ENCODE measurements at places on chromosomes 13 and 19.

GRCh38 chr19:4115818-4116385 is 8.0 kb downstream of the MAP2K2 start:
- no peak for DNase-seq

- DNase-seq, result no peak
Observed at GRCh38 chr13:26899202-26899601, 138.6 kb upstream of the GPR12 start.

DNA sequence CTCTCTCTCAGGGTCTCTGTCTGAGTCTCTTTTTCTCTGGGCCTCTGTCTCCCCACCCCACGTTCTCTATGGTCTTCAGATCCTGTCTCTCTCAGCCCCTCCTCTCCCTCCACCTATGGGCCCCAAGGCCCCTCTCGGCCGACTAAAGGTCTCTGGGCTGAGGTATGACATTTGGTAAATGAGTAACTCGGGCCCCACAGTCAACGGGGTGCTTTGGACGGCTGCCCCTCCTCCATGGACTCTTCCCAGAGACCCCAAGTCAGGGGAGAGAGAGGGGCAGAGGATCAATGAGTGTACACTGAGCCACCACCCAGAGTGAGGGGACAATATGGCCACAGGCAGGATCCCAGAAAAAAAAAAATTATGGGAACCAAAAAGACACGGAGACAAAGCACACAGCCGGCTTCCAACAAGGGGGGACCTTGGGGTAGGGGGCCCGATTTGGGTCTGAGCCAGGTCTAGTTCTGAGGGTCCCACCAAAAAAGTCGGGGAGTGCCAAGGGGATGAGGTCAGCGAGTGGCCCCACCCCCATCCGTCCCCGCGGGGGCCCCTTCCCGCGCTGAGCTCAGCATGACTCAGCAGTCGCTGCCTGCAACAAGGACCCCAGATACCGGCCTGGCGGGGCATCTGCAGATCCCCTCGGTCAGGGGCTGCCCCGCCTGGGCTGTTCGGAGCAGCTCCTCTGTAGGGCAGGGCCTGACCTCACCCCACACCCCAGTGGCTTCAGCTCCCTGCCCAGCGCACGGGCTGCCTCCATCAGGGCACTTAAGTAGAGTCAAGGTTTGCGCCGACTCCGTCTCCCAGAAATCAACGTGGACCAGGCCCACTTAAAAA is 1.5 kb upstream of the FTL start:
- DNase-seq, result no peak

DNA sequence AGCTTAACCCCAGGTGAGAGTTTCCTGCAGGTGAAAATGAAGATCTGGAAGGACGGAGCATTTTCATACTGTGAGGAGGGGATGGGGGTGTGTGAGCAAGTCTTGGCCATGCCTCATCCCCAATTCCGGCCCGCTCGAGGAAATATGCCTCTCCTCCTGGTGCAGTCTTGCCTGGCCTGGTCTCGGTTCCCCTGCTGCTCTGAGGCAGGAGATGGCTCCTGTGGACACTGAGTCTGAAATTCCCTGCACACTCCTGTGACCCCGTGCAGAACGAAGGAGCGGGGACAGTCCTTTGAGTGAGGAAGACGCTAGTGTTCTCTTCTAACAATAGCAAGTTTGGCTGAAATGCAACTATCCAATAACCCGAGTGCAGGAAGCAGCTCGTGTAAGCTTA is 329 bp upstream of the ZNF439 start:
- DNase-seq, result no peak

- no peak for DNase-seq
Observed at GRCh38 chr19:54188215-54188871, 1.0 kb downstream of the MBOAT7 start.

DNA sequence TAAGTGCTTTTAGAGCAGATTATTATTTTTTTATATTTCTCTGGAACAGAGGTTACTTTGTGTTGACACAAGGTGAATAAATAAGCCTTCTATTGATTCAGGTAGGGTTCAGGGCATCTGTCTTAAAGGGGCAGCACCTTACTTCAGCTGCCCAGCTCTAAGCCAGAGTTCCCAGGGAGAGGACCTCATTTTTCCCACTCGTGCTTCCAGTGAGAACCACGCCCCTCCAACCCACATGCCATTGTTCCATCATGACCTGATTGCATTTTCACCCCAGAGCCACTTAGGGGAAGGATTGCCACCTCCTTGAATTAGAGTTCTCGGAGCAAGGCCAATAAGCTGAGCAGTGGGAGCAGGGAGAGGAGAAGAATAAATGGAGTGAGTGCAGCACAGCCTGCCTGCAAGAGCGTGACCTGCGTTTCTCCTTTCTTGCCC is 104.3 kb upstream of the FRY start:
- DNase-seq, result peak; percentile 50

DNA sequence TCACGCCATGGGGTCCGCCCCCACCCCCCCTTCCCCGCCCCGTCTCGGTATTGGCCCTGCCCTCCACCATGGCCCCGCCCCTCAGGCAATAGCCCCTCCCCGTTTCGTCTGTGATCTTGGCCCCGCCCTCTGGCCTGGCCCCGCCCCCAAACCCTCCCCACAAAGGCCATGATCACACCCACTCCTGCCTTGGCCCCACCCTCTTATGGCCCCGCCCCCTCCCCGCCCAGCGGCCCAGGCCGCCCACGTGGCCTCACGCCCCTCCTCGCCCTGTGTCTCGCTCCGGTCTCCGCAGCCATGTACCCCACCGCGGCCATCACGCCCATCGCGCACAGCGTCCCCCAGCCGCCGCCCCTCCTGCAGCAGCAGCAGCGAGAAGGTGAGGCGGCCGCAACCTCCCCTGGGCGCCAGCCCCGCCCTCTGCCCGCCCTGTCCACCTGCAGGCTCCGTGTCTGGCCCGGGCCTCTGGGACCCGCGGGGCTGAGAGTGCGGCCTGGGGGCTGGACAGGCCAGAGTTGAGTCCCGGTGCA is 61.3 kb downstream of the CELF5 start:
- DNase-seq, result no peak

DNA sequence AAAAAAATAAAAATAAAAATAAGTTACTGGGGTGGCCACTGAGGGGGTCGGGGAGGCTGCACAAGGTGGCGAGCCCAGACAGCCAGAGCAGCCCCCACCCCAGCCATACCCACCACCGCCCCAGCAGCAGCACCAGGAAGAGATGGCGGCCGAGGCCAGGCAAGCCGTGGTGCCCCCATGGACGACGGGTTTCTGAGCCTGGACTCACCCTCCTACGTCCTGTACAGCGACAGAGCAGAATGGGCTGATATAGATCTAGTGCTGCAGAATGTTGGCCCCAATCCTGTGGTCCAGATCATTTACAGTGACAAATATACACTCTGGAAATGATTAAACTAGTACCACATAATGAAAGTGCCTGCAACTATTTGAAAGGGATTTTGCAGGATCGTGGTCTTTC is 71.6 kb upstream of the ZDHHC20 start:
- DNase-seq, result no peak

GRCh38 chr19:39296055-39296645 is at the start of gene IFNL1:
IFNL1 (plus strand) TSS chr19:39296407; CDS start chr19:39296422, 15 bp downstream.
- DNase-seq, result no peak

DNA sequence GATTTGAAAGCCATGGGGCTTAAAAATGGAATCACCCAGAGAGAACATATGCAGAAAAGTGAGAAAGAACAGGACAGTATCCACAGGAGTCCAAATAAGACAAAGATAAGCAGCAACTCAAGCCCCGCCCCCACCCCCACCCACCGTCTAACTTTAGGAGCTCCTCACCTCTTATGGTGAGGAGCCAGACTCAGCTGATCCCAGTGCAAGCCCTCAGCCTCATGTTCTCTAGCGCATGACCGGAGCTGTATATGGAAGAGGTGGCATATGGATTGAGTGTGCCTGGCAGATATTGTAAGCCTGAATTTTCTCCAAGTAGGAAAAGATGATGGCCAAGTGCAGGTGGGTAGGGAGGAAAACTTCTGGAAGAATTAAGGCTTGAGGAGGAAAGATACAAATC is 36.4 kb upstream of the DCT start:
- no peak for DNase-seq

- peak; percentile 73 for DNase-seq
Observed at GRCh38 chr19:53195265-53195903, 2.2 kb upstream of the ZNF665 start.

- DNase-seq, result no peak
Observed at GRCh38 chr19:17391371-17392151, 2.4 kb downstream of the CCDC194 start.

- DNase-seq, result no peak
Observed at GRCh38 chr19:11496391-11497163, 9.1 kb downstream of the ZNF653 start.

DNA sequence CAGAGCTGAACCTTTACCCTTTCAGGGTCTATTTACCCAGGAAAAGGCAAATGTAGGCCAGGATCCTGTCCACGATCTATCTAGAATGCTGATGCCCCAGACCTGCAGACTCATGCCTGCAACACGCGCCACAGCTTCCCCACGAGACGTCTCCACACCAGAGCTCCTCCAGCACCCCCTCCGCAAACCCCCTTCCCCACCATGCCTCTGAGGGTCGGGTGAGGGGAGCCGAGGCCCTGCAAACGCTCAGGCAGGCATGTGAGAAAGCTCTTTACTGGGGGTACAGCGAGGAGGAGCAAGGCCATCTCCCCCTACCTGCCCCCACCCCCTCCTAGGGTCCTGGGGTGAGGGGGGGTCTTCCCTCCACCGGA is 8.9 kb downstream of the DYRK1B start:
- no peak for DNase-seq

DNA sequence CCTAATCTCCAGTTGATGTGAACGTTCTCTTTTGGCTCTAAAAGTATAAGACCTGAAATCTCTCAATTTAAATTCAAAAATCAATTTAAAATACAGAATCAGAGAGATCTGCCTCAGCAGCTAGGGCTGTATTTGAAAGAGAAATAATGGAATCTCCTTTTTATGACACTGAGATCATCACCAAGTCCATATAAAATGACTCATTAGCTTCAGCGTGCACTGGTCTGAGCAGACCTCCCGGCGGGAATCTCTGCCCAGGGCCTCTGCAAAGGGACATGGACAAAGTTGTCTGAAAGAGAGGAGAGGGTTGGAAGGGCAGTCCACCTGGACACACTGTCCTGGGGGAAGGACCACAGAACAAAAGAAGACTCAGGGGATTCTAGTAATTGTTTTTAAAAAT is 855.6 kb downstream of the EFNB2 start:
- no peak for DNase-seq

DNA sequence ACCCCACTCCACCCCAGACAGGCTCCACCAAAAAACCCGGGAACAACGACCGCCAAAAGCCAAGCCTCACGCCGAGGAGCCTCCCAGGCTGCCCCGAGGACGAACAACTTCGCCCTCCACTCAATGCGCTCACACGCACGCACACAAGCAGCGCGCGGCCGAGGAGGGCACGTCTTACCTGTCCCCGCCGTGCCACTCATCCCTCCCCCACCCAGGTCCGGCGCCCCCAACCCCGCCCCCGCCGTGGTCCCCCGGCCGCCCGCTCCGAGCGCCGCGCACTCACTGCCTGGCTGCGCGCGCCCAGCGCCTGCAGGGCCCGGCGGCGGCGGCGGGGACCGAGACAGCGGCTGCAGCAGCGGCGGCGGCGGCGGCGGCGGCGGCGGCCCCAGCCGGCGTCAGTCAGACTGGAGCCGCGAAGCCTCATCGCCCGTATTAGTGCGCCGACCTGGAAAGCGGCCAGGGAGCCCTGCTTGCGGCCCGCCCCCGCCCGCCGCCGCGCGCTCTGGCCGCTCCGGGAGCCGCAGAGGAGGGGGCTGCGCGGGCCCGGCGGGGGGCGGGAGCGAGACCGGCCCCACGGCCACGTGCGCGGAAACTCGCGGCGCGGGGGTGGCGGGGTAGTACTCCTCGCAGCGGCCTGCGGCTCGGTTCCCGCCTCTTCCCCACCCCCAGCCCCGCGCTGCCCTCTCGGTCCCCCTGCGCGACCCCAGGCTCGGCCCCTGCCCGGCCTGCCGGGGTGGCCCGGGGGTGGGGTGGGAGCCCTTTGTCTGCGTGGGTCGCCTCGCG is at the start of gene SMAD9:
Gene SMAD9, minus strand, starts transcription at position 406 of the 783 bp plus-strand sequence. CDS start 40,549 bp downstream, outside the sequence.
- no peak for DNase-seq

- no peak for DNase-seq
Observed at GRCh38 chr13:110445722-110446574, 115.6 kb downstream of the RAB20 start.

DNA sequence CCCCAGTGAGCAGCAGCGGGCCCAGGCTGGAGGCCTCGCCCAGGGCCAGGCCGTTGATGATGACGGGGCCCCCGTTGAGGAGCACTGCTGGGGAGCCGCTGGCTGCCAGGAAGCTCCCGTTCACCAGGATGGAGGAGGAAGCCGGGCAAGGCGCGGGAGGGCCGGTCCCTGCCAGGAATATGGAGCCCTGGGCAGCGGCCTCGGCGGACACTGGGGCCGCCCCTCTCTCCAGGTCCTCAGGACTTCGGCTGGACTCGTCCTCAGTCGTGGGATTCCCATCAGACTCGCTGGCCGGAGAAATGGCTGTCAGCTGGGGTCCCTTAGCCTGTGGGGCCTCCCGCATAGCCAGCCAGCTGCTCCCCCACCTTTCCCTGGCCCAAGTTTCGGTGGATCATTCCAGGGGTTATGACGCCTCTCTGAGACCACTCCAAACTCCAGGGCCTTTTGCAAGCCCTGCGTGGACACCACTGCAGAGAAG is 2.1 kb downstream of the SIX5 start:
- no peak for DNase-seq

DNA sequence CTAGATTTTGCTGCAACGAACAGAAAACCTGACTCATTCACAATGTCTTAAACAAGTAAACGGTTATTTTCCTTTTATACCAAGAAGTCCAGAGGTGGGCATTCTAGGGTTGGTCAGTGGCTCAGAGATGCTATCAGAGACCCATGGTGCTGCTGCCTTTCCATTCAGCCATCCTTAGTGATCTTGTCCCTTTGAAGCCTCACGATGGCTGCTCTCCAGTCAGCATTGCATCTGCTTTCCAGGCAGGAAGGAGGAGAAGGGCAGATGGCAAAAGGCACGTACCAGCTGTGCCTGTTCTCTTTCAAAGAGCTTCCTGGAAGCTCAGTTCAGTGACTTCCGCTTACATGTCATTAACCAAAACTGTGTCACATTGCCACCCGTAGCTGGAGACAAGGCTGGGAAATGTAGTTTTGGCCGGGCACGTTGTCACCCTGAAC is 30.1 kb downstream of the WDFY2 start:
- DNase-seq, result peak; percentile 42

DNA sequence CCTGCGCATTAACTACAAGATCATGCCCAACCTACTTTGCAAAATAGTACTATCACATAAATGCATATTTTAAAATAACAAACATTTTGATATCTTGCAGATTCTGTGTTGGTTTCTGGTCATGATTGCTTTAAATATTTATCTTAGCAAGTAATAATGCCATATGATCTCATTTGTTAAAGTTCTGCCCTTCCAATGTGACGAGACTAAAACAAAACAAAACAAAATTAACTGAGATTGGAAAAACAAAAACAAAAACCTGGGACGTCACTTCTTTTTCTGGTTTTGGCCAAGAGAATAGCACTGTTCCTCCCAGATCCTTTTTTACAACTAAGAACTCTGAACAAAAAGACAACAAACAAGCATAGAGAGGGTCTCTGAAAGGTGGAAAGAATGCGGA is 436.3 kb downstream of the DACH1 start:
- no peak for DNase-seq
